ENCODE measurements at places on chromosomes 4 and X.

DNA sequence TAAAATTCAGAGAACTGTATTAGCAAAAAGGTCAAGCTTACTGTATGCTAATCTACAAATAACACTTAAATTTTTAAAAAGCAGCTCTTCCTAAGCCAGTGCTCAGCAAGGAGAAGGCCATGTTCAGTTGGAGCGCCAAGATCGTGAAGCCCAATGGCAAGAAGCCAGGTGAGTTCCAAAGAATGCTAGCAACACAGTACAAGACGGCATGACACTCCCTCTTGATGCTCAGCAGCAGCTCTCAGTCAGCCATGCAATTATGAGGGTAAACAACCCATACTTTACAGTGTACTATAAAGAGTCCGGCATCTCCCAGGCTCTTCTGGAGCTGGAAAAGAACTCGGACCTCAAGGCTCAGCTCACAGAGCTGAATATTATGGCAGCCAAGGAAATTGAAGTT, 34.9 kb downstream of the STX18 start:
- DNase-seq = no peak

GRCh38 chrX:48957477-48957826, at the start of gene OTUD5:
OTUD5 (minus strand) TSS chrX:48957607; CDS start chrX:48957570, 37 bp downstream.
- peak; percentile 59 for DNase-seq

- DNase-seq = peak; percentile 5
These were observed 80.4 kb downstream of the NDST3 start for GRCh38 chr4:118114720-118115119.

DNA sequence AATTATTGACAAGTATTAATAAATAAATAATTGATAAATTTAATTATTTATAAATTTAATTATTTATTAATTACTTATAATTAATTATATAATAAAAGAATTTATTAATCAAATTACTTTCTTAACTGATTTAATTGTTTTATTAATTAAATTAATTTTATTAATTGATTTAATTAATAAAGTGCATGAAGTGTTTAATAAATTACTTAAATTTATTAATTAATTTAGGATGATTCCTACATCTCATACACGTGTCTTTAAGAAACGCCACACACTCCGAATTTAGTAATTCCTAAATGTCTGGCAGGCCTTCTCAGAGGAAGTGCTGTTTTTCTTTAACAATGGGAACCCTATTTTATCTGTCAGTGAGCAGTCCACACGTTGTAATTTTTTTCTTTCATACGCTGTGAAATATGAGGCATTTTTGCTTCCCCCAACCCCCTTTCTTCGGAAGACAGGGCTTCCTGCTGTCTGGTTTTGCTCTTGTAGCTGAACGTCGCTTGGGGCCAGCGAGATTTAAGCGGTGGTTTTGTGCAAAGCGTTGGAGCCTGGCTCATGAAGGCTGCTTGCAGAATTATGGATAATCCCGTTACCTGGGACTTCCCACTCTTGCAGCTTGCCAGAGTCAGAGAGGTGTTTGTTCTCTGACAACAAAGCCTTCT, 46.8 kb downstream of the CRLF2 start:
- DNase-seq = no peak

All from LHCN-M2 (cell line).